ENCODE measurements at places on chromosomes 3 and 15.

DNA sequence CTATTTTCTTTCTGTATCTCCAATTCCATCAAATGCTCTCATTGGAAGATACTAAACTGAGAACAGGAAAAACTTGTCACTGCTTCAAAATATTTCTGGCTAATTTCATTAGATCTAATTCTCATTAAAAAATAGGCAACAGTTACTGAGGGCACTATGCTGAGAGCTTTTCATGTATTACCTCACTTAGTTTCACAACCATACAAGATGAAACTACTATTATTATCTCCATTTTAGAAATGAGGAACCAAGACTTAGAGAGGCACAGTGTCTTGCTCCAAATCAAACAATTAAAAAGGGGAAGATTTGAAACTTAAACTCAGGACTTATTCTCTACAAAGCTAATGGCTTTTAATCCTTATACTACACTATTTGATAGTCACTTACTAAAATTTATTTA lies 7.2 kb upstream of the OTOL1 start:
- DNase-seq = no peak

DNA sequence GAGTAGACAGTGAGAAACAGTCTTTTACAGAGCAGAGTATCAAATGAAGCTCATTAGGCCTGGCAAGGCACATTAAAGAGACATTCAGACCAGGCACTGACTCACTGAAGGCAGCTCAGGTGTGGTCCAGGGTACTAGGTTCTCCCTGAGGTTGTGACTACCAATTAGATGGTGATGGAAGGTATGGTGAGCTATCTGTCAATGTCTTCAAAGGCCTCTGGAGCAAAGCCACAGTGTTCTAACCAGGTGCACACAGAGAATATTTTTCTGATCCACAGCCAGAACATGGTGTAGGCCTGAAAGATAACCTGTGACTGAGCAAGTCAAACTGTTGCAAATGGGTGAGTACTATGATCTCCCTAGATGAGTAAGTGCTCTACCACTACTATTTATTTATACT lies 51.5 kb downstream of the EOMES start:
- DNase-seq = no peak

GRCh38 chr15:76996526-76997401 lies 1.8 kb downstream of the PSTPIP1 start:
- DNase-seq = peak; percentile 39

DNA sequence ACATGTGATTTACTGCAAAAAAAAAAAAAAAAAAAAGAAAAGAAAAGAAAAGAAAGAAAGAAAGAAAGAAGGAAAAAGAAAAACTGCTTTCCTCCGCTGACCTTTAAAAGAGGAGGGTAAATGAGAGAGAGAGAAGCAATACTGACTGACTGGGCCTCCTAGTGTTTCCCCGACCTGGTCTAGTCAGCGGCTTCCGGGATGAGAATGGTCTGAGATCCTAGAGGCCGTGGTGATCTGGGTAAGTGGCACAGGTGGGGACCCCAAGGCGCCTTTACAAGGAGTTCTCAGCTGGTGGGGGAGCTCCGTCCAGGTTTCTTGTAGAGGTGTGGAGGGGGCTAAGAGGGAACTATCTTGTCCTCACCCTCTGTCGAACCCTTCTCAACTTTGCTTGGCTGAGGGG lies 223.1 kb downstream of the MEIS2 start:
- no peak for DNase-seq

DNA sequence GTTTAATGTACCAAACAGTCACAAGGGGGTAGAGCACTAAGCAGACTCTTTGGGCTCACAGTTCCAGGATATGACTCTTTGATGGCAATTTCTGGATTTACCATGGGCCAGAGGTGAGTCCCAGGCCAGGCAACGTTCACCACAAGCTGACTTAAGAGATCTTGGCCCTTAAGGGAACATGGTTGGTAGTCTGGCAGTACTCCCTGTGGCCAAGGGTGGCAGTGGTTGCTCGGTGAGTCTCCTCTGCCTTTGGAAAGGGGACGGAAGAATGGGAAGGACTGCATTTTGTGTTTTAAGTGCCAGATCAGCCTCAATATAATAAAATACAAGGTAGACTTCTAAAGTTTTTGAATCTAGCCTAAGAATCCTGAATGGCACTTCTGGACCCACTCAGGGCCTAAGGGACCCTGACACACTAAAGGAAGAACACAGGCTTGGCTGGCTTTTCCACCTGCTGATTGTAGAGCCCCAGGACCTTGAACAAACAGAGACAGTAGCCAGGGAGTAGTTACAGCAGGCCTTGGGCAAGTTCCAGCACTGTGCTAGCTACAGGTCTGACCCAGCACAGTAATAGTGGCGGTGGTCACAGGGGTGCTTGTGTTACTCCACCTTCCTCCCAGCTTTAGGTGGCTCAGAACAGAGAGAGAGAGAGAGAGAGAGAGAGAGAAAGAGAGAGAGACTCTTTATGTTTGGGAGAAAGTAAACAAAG lies 730.7 kb upstream of the ALCAM start:
- DNase-seq = no peak

GRCh38 chr15:88393719-88394519 lies 73.3 kb downstream of the MRPL46 start:
- DNase-seq = no peak

Data from stimulated activated CD4-positive, alpha-beta T cell treated with anti-CD3 and anti-CD28 coated beads, Interleukin-1b, Interleukin-23, amount 100 ng/mL, for 1 hour (primary cell).